GF-D8 (cell line): ENCODE measurements at places on chromosomes 12 and 14.

DNA sequence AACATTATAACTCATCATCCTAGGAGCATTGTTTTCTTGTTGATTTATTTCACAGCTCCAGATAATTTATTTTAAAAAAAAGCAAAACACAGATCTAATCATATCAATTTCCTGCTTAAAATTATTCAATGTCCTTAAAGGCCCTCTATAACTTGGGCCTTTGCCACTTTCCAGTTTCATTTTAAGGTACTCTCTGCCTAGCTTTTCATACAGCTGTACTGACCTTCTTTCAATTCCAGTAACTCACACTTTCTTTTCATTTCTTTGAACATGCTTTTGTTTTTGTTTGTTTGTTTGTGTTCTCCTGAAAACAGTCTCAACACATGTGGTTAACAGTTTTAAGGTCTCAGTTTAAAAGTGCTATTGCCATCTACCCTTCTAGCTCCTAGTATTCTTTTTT, 281.9 kb downstream of the ACSS3 start:
- no peak for DNase-seq

DNA sequence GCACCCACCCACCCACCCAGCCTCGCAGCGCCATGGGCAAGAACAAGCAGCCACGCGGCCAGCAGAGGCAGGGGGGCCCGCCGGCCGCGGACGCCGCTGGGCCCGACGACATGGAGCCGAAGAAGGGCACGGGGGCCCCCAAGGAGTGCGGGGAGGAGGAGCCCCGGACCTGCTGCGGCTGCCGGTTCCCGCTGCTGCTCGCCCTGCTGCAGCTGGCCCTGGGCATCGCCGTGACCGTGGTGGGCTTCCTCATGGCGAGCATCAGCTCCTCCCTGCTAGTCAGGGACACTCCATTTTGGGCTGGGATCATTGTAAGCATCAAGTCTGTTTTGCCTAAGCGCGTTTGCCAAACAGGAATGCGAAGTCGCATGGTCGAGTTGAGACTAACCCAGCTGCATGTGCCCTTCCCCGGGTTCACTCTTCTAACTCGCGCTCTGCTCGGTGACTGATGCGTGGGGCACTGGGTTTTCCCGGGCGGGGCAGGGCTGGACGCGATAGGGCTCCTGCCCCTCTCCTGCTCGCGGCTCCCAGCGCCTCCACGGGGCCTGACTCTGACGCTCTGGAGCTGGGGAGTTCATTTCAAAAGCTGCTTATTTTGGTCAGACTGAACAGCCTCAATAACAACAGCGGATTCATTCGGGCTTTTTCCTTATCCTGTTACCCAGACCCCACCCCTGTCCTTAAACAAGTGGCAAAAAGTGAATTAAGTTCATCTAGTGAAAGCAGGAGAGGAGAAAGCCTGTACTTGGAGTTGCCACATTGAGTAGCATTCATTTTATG, 458 bp downstream of the SSPN start:
- DNase-seq, result no peak

- DNase-seq, result no peak
Observed at GRCh38 chr12:109948368-109948767, 47.8 kb downstream of the GIT2 start.

DNA sequence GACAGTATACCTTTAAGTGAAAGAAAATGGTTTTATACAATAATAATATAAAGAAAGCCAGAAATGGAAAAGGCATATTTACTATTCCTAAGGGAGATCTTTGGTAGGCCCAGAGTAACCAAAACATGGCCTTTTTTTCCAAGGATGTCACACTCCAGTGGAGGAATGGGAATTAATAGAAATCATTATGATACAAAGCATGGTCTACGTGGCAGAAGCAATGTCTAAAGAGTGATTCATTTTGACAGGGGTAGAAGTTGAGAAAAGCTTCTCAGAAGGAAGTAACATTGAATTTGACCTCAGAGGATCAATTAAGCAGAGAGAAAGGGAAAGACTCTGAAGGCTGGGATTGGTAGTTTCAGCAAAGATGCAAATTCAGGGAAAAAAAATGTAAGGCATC, 208.6 kb downstream of the BTG1 start:
- DNase-seq, result no peak

DNA sequence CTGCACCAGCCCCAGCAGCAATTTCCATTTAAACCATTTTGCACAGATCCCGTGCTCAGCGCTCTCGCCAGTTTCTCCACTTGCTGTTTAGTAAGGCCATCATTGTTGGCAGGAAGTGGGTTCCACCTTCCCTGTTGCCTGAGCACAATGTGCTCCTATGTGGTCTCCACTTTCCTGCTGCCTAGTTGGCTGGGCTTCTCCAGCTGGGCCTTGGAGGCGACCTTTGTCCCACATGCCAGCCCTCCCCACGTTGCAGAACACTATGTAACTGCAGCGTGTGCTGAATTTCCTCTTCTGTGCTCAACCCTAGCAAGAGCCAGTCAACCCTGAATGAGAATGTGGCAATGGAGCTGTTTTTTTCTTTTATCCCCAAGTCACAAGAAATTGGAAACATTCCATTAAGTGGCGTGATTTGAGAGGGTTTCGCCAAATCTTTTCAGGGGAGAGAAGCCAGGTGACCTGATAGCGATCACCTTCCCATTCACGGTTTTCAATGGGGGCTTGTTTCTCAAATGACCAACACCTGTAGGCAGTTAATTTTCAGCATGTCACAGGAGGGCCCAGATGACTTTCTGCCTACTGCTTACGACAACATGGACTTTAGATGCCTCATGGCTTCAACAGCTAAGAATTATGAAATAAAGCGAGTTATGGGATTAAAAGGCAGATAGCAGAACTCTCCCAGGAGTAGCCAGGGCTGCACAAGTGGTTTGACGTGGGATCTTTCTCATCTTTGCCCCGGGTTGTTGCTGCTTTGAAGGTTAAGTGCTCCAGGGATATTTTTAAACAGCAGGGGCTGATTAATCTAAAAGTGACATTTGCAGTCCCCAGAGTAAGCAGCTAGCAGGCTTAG, at the start of gene ACACB:
Gene ACACB, plus strand, starts transcription at position 830 of the 853 bp plus-strand sequence. CDS start 22,819 bp downstream, outside the sequence.
- DNase-seq, result peak; percentile 94

- DNase-seq, result no peak
Observed at GRCh38 chr14:54487771-54488170, 1.0 kb downstream of the GMFB start.

- no peak for DNase-seq
Observed at GRCh38 chr12:31289441-31289840, 36.5 kb downstream of the SINHCAF start.

DNA sequence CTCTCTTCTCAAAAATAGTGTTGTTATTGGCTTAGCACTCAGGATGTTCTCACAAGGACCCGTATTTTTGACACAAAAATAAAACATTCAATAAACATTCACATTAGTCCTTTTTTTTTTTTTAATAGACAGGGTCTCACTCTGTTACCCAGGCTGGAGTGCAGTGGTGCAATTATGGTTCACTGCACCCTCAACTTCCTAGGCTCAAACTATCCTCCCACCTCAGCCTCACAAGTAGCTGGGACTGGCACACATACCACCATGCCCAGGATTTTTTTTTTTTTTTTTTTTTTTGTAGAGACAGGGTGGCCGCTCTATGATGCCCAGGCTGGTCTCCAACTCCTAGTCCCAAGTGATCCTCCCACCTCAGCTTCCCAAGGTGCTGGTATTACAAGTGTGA, 27.0 kb downstream of the PPP1R13B start:
- no peak for DNase-seq
